ENCODE measurements at places on chromosomes 13 and 19.

GRCh38 chr13:95059306-95059705 is 241.9 kb downstream of the ABCC4 start:
- no peak for DNase-seq

DNA sequence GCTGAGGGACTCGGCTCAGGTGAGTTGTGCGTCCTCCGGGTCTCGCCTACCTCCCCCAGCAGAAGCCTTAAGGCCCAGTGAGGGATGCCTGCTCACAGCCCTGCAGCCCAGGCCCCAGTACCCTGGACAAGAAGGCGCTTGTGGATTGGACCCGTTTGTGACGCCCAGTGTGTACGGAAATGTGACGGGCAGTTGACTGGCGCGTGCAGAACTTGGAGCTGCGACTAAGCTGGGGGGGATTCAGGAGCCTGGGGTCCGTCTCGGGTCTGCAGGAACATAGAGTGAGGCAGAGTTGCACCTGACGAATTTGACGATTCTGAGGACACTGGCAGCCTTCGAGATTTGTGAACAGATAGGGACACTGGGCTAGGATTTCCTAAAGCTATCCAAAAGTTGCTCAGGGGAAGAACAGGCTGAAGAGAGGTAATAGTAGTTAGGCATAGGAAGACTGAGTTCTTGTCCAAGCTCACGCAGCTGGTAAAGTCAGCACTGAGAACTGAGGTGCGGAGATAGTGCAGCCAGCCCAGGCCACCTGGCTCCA is 519 bp downstream of the ZNF551 start:
- DNase-seq: no peak

DNA sequence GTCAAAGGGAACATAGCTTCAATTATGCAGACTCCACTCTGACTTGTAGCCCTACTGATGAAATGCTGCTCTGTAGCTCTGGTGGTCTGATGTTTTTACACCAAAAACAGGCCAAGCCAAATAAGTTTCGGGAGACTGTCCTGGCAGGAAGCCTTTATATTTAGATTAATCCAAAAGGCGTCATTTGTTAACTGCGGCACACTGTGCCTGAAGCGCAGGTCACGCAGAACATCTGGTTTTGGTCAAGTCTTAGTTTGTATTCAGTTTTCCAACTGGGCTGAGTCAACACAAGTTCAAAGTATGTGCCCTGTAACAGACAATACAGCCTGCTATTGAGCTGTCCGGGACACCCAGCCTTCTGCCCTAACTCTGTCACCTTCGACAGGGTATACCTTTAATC is 154.6 kb upstream of the IPO5 start:
- DNase-seq: no peak

DNA sequence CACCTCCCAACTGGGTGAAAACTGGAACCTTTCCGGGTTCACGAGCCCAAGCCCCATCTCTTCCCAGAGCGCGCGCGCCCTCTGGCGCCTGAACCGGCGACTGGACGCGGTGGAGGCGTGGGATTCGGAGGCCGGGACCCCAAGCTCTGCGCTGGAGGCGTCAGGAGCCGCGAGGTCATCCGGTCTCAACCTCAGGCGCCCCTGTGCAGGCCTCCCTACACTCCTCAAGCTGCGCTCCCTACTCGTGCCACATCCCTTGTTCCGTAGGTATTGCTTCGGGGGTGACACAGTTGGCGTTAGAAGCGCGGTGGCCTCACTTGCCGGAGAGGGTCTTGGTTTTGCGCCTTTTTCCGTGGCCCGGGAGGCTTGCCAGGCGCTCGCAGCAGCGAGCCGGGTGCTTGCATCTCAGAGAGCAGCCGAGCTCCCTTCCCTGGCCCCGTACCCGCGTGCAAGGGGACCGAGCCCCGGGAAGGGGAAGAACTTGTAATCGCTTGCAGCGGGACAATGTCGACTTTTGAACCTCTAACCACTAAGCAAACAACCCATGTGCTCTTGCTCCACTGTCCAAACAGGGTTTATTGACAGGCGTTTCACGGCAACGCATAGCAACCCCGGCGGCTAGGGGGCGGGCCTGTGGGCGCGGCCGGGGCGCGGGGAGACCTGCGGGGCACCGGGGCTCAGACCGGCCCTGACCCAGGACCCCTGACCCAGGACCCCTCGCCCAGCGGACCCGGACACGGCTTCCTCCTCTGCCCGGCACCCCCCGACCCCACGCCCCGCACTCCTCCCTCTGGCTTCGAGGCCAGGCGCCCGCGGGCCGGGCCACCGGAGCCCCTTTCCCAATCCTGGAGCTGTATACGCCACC is 8.5 kb downstream of the CDX2 start:
- no peak for DNase-seq

- no peak for DNase-seq
Observed at GRCh38 chr19:5501907-5502306, 46.7 kb downstream of the ZNRF4 start.

- DNase-seq: no peak
Observed at GRCh38 chr13:32419862-32420261, 8.1 kb downstream of the N4BP2L1 start.

- no peak for DNase-seq
Observed at GRCh38 chr19:55094456-55095259, 19.0 kb downstream of the EPS8L1 start.

- DNase-seq: no peak
Observed at GRCh38 chr13:71218960-71219359, 648.0 kb downstream of the DACH1 start.

GRCh38 chr13:111614009-111614408 is 293.6 kb downstream of the TEX29 start:
- DNase-seq: no peak

DNA sequence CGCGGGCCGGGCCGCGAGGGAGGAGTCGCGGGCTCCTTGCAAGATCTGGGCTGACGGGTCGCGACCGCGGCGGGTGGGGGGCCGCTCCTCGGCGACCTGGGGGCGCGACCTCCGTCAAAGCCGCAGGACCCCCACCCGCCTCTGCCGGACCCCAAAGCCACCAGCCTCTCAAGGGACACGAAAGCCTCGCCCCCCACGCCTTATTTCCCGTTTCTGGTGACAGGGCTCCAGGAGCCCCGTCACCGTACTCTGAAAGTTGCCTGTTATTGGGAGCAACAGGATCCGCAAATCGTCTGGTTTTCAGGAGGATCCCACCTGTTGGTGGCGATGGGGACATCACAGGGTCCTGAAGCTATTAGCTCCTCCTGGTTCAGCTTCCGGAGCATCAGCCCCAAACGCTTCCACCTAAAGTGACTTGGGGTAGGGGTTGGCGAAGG is 530 bp downstream of the MAU2 start:
- DNase-seq: no peak

DNA sequence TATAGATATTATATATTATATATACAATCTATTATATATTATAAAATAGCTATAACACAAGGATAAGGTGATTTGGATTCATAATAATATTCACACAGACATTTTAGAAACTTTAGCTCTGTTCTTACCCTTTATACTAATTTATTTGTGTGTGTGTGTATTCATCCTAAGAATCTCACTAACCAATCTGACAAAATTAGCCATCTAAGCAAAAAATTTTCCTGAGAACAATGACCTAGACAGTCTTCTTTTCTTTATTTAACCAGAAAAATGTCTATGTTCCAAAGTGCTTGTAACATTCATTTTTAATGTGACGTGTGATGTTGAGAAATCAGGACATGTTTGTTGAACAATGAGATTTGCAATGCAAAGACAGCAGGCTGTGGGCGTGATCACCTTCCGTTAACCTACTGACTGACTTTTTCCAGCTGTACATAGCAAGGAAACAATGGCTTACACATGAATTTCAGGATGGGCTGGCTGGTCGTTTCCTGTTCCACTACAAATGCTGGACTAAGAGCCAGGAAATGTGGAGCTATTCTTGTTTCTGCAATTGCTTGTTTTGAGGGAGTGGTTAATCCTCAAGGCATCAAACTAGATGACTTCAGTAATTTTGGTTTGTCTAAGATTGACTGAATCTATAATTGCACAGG is 634.6 kb upstream of the ARGLU1 start:
- DNase-seq: no peak

- no peak for DNase-seq
Observed at GRCh38 chr13:50404769-50405168, 389.5 kb downstream of the KCNRG start.

- DNase-seq: no peak
Observed at GRCh38 chr13:61774903-61775302, 359.3 kb upstream of the PCDH20 start.

DNA sequence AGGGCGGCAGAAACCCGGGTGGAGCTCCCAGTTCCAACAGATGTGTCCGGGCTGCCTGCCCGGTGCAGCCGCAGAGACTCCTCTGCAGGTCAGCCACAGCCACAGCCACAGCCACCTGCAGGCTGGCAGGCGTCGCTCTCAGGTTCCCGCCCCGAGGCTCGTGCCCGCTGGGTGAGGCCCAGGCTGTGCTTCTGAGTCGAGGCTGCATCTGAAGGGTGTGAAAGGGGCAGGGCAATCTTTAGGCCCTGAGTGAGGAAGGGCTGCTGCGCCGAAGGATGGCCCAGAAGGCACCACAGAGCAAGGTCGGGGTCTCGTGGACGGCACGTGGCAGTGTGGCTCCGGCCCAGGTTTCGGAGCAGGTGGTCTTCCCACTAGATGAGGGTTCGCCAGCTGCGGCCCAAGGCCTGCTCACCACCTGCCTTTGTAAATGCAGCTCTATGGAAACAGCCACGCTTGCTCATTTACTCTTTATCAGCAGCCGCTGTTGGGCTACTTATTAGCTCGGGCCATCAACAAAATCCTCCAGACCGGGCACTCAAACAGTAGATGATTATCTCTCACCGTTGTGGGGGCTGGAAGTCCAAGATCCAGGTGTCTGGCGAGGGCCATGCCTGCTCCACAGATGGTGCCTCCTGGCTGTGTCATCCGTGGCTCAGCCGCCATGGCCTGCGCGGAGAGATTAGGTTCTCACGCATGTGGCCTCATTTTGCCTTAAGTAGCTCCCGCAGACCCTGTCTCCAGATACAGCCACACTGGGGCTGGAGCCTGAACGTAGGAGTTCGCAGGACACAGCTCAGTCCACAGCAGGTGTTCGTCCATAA is 40.3 kb upstream of the TFDP1 start:
- DNase-seq: no peak

DNA sequence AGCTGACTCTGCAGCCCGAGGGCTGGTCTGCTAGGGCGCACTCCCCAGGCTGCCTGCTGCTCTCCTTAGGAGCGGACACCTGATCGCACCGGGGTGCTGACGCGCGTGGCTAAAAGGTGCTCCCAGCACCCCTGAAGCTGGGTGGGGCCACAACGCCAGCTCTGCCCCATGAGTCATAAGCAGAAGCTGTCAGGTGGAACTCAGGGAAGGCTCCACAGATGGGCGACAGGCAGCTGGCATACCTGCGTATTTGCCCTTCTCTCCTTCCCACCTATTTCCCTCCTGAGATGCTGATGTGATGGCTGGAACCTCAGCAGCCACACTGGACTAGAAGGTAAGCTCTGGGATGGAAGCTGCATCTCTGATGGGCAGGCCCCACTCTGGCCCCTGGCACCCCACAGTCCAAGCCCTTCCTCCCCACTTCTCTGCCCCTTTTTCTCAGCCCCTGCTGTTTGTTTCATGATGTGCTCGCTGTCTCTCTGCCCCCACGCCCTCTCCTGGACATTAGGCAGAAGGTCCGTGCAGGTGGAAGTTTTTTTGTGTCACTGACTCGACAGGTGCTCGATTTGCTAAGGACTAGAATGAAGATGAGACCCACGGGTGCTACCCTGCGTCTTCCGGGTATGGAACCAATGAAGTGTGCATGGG is 30.3 kb upstream of the CACTIN start:
- no peak for DNase-seq

DNA sequence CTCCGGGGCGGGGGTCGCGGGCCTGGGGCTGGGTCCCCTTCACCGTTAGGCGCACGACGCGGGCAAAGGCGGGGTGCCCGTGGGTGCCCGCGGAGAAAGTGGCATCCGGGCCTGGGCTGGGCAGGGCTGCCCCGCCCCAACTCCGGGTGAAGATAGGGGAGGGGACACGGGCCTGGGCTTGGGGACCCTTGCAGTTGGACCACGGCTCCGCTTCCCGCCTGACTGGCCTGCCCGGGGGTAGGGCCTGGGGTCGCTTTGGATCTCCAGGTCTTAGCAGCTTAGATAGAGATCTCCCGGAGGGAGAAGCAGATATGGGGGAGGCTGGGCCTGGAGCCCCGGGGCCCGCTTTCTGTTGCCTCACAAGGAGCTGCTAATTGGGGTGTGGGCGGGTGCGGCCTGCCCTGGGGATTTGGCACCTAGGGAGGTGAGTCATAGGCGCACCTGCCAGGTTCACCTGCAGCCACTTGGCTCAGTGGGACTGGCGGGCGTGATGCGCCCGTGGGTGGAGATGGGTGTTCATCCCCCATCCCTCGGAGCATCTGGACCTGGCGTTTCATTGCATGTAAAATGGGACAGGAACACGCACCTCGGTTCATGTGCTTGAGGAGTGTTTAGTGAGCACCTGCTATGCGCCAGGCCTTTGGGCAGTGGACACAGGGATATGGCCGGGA is 585 bp downstream of the MAP1S start:
- no peak for DNase-seq

DNA sequence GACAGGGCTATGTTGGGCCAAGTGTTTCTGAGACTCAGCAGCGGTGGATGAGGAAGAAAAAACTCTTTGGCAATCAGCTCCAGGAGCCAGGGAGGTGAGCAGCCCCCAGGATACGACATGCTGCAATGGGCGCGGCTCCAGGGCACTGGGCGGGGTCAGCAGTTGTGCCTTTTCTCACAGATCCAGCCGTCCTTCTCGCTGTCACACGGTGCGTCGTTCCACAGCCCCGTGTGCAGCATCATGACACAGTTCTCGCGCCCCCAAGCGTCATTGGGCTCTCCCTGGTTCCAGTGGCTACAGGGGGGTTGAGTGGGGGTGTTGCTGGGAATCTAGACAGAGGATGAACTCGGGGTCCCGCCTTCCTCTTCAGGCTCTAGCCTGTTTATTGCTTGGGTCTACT is 2.7 kb downstream of the CLEC4G start:
- DNase-seq: no peak

DNA sequence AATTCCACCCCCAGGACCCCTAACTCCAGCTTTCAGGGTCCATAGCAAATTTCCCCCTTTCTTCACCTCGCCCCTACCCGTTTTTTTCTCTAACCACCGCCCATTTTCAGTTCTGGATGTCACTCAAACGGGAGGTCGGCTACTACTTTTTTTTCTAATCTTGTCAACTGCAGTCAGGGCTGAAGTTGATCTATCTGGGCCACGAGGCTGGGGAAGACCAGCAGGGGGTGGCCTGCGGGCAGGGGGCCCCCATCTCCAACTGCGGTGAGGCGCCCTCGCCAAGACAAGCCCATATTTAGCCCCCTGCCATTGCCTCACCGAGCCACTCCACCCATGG is 748 bp downstream of the LHFPL6 start:
- no peak for DNase-seq

- DNase-seq: no peak
Observed at GRCh38 chr13:26864576-26864975, 104.0 kb upstream of the GPR12 start.

- no peak for DNase-seq
Observed at GRCh38 chr13:33489563-33489962, 204.0 kb upstream of the STARD13 start.

DNA sequence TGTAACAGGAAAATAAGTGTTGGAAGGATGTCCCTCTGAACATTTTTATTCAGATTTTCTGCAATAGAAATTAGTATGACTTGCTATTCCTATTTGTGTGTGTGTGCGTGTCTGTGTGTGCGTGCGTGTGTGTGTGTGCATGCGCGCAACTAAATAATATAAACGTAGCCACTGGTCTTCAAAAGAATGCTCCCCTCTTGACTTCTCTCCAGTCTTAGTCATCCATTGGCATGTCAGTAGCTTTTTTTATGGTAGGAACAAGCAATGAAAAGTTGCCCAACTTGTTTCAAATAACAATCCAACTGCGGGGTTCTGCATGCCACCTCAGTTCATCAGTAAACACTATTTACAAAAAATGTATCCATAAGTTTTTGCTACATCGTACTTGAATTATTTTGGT is 249.6 kb downstream of the GPC6 start:
- DNase-seq: no peak

Data from stimulated activated CD8-positive, alpha-beta memory T cell treated with anti-CD3 and anti-CD28 coated beads, Interleukin-12 subunit alpha, Interleukin-12 subunit beta, amount 100 ng/mL, for 1 hour (primary cell).